ENCODE measurements at places on chromosomes 1 and 21.
A peak's percentile ranks its signal among the peaks of the same experiment; 100 is the strongest.

GRCh38 chr1:115134231-115134630 lies 44.9 kb upstream of the TSPAN2 start:
- DNase-seq, result no peak

DNA sequence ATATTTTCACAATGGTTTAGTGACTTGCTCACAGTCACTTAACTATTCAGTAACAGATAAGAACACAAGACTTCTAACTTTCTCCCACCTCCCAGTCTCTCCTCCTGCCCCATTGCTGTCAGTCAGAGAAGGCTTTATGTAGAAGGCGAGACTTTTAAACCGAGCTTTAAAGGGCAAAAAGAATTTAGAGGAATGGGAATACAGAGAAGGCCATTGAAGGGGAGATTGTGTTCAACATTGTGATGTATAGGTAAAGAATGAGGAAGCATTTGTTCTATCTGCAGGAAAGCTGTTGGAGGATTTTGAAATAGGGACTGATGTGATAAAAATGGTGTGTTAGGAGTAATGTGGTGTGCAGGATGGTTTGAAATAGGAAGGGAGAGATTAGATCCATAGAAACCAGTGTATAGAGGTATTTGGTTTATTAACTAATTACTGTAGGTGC lies 7.3 kb downstream of the POU2F1 start:
- DNase-seq, result peak; percentile 17

DNA sequence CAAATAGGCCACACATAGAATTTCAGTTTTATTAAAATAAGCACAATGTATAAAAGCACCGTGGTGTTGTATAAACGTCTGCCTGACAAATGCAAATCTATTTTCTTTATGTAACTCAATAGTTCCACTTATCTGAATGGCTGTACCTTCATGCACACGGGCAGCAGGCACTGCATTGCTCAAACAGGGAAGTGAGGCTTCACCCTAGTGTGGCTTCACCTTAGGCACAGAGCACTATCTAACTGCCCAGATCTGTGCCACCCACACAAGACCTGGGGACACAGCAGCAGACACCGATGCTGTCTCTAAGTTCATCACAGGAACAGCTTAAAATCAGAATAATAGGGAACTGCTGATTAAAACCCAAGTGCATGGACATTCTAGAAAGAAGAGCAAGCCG lies 6.0 kb upstream of the KNCN start:
- DNase-seq, result no peak

DNA sequence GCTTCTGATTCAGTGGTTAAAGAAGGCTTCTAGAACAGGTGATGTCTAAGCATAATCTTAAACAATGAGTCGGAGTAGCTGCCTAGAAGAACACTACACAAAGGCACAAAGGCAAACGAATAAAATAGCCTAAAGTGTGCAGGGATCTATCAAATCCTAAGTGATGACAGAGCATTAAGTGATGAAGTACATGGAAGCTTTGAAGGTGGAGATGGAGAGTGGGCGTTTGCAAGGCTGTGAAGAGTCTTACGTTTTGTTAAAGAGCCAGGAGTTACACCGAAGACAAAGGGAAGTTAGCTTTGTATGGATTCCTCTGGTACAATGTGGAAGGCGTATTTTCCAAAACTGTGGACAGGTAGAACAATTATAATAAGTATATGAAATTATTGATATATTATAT lies 270.6 kb downstream of the NEGR1 start:
- no peak for DNase-seq

DNA sequence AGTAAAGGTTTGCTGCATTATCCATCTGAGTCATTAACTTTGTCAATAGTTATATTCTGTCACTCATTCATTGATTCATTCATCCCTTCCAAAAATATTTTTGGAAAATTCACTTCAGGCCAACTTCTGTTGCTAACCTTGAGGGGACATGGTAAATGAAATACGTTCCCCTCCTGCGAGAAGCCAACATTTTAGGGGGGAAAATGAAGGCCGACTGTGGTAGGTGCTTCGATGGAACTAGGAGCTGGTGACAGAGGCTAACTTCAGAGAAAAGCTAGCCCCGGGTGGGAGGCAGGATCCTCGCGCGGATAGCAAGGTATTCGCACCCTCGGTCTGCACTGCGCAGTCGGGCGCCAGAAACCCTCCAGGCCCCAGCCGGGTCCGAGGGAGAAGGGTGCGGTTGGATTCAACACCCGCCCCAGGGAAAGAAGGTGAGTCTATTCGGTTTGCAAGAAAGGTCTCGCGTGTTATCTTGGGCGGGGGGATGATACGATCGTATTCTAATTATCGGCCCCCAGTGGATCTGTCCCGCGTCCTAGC lies 646 bp upstream of the RRP15 start:
- peak; percentile 18 for DNase-seq

- no peak for DNase-seq
These were observed 31.2 kb upstream of the NADK start for GRCh38 chr1:1809489-1809888.

GRCh38 chr21:31335957-31336738 lies 7.9 kb downstream of the TIAM1 start:
- peak; percentile 92 for DNase-seq

DNA sequence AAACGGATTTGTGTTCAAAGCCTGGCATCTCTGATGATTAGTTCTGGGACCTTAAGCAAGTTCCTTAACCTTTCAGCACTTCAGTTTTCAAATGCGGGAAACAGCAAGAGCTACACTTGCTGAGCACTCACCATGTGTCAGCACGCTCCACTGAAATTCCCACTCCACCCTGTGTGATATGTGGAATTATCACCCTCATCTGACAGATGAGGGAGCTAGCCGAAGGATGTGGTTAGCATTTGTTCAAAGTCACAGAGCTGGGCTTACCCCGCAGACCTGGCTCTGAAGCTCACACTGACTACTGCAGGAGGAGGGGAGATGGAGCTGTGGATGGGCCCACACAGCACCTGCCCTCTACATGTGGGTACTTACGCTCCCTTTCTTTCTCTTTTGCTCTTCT lies 29.1 kb downstream of the IL12RB2 start:
- DNase-seq, result no peak

Data from GM23248 (cell line).